Activated naive CD8-positive, alpha-beta T cell treated with anti-CD3 and anti-CD28 coated beads for 36 hours (primary cell): ENCODE measurements at places on chromosomes 3 and 15.

- DNase-seq: no peak
Observed at GRCh38 chr3:40660554-40660953, 135.8 kb downstream of the ZNF621 start.

DNA sequence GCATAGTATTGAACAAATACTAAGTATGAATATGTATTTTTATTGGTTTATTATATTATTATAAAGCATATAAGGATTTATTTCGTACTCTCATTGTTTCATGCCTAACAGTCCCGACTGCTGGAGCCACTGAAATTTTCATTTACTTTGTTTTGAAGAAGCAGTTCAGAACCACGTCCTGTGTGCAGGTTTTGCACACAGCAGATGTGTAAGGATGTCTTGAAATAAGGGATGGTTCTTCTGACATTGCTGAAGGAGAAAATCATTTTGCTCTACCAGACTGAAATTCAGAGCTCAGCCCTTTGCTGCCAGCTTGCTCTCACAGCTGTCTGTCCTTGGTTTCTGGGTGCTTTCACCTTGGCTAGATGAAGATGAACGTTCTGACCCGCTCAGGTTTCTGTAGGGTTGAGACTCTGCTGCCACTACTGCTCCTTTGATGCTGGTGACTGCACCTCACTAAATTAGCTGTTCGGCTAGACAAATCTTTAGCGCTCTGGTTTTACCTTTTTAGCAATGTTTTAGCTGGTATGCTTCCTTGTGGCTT, 54.2 kb downstream of the UBE2E1 start:
- DNase-seq: no peak

GRCh38 chr3:134613006-134613520, 37.8 kb downstream of the KY start:
- DNase-seq: no peak

GRCh38 chr3:188151438-188151837, 2.5 kb upstream of the LPP start:
- no peak for DNase-seq

GRCh38 chr3:197793247-197793646, 2.2 kb downstream of the LRCH3 start:
- DNase-seq: no peak

DNA sequence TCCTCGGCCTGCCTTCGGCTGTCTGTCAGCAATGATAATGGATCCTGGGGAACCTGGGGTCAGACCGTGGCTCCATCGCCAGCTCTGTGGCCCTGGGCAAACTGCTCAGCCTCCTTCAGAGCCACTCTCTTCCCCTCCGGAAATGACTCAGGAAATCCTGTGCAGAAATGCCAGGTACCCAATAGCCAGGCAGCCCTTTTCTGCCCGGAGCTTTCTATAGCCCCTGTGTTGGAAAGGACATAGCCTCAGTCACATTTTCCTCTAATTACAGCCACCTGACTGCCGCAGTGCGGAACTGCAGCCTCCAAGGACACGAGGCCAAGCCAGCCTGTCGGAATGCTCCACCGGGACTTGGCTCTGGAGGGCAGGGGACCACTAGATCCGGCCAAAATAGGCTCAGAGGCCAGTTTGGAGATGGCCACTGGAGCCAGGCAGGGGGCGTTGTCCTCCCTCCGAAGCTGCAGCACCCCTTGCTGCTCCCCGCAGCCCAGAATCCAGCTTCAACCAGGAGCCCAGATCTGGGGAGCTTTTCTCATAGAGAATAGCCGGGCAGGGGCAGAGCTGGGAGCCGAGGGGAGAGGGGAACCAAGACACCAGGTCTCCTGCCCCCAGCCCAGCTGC, 11.6 kb upstream of the ZXDC start:
- DNase-seq: peak; percentile 16

- DNase-seq: peak; percentile 62
Observed at GRCh38 chr3:150740733-150741496, 22.1 kb downstream of the SIAH2 start.

- DNase-seq: no peak
Observed at GRCh38 chr3:159356606-159357005, 554.8 kb downstream of the MFSD1 start.

DNA sequence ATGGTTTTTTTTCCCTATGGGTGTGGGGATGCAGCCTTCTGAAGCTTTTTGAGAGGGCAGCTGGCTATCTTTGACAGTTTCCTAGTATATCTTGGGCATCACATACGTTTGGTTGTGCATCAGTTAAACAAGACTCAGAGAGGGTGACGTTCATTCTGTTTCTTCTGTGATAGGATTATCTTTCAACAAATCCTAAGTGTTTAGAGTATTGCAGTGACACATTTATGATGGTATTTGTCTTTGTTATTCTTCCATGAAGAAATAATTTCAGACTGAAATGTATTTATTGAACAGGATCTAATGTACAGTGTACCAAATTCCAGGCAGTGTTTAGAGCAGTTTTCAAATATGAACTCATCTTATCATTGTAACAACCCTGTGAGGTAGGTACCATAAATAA, 114.4 kb downstream of the PLCL2 start:
- DNase-seq: no peak

- DNase-seq: no peak
Observed at GRCh38 chr15:61227269-61227949, 1.7 kb downstream of the RORA start.

- no peak for DNase-seq
Observed at GRCh38 chr15:64810497-64811326, 14.7 kb downstream of the PIF1 start.

- no peak for DNase-seq
Observed at GRCh38 chr3:86937306-86937791, 53.6 kb downstream of the VGLL3 start.

DNA sequence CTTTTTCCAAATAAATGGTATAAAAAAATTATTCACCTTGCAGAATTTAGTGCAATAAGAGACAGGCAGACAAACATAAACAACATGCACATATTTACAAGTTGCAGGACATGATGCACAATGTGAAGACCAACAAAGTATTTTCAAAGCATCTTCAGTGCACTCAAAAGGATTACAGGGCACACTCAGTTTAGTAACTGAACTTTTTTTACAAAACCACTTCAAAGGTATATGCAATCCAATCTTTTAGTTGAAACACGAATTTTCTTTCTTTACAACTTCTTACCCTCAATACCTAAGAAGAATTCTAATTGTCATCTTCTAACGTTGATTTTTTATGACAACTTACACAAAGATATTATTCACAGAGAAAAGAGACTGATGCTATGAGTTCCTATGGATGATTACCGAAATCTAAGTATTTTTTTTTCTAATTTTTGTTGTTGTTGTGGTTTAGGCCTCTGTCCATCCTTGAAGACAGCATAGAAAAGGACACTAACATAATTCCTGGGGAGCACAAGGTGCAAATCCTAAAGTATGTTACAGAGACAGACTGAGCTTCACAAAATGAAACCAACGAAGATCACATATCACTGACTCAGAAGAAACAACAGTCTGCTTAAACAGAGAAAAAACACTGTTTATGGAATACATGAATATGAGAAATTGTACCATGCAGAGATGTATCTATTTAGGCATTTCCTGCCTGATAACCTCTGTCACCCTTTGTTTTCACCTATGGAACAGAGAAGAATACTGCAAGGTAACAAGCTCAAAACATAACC, 50.3 kb downstream of the ZMAT3 start:
- DNase-seq: no peak

GRCh38 chr3:27923349-27924068, 201.4 kb upstream of the EOMES start:
- DNase-seq: no peak

DNA sequence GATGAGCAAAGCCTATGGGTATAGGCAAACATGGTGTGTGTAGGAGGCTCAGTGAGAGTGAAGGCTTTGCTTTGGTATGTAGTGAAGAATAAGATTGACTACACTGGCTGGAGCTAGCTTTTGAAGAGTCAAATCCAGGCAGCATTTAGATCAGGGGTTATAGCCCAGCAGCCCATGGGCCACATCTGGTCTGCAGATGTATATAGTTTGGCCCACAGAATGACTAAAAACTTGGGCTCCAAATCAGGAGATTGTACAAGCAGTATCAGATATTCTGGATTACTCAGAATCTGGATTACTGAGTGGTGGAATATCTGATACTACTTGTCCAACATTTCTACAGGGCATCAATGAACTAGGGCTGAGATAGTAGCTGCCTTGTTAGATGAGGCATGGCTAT, 92.9 kb upstream of the FGF7 start:
- DNase-seq: no peak

DNA sequence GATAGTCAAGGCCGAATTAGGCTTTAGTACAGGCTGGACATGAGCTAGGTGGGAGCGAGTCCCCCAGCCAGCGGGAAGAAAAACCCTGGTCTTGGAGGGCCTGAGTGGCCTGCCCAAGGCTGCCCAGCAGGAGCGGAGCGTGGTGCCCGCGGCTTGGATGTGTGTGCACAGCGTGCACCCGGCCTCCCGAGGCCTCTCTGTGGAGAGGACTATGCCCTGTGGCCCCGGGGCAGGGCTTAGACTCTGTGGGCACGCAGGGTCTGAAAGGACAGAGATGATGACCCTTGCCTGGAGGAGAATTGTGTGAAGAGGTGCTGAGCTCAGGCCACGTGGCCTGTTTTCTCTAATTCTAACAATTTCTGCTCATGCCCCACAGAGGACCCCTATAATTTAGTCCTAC, 124.6 kb upstream of the IQSEC1 start:
- DNase-seq: no peak

DNA sequence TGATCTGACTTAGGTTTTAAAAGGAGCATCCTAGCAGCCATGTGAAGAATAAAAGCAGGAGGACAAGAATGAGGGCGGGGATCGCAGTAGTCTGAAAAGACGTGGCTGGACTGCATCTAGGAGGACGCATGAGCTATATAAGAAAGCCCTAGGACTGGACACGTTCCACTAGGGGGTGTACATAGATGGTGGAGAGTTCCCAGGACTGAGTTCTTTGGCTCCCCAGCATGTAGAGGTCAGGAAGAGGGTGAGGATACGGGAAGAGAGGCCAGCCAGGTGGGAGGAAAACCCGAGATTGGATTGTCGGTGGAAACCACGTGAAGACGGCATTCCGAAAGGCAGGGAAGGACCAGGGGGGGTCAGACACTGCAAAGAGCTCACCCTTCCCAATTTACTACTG, 64.2 kb upstream of the CFAP161 start:
- DNase-seq: no peak

DNA sequence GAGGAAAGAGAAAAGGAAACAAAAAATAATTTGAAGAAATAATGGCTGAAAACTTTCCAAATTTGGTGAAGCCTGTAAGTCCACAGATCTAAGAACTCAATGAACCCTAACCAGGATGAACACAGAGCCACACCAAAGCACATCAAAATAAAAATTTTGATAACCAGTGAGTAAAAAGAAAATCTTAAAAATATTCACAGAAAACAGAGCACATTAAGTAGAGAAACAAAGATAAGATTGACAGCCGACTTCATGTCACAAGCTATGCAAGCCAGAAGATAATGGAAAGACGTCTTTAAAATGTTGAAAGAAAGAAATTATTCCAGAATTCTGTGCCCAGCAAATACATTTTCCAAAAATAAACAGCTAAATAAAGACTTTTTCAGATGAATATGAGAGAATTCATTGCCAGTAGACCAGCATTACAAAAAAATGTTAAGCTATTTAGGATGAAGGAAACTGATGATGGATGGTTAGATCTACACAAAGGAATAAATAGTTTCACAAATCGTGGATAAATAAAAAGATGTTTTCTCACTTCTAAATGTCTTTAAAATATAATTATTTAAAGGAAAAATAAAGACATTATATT, 140.2 kb upstream of the SKOR1 start:
- no peak for DNase-seq

DNA sequence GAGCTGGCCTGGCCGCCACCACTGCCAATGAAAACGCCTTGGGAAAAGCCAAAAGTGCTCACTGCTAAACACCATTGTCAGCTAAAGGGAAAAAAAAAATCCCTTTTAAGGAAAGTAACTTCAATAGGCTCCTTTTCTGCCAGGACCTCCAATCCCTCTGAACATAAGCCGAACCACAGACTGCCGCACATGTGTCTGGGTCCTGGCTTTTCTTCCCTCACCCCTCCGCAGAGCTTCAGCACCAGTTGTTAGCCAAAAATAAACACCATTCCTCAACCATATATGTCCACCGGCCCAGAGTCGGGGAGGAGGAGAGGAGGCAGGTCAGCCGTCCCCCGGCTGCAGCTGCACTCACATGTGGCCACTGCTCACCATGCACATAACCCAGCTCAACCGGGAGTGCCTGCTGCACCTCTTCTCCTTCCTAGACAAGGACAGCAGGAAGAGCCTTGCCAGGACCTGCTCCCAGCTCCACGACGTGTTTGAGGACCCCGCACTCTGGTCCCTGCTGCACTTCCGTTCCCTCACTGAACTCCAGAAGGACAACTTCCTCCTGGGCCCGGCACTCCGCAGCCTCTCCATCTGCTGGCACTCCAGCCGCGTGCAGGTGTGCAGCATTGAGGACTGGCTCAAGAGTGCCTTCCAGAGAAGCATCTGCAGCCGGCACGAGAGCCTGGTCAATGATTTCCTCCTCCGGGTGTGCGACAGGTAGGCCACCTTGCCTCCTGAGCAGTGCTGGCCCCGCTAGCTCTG, at the start of gene FBXL22:
Gene FBXL22, plus strand, starts transcription at position 350 of the 753 bp plus-strand sequence. Its CDS starts 6 bp downstream, at position 356.
- no peak for DNase-seq

DNA sequence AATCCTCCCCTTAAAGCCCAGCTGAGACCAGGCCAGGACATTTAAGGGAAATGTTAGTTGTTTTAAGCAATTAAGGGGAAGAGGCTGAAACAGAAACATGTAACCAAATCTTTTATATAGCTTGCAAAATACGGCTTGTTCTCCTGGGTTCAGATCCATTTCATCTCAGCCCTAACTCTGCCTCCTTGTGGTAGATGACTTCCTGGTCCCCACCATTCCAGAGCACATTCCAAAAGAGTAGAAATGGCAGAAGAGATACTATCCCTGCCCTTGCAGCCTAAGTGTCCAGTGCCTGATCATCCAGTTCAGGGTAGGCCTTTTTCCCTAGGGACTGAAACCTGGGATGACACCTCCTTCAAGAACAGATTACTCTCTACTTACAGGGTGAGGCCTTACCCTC, 266.2 kb upstream of the VEPH1 start:
- DNase-seq: no peak
